Urinary bladder (tissue), 4 donors: ENCODE measurements at places on chromosomes 3 and 15. TPM values are rescaled to one million over a fixed set of nuclear protein-coding genes. Genes with fewer than 3 reads are reported as not detected.

DNA sequence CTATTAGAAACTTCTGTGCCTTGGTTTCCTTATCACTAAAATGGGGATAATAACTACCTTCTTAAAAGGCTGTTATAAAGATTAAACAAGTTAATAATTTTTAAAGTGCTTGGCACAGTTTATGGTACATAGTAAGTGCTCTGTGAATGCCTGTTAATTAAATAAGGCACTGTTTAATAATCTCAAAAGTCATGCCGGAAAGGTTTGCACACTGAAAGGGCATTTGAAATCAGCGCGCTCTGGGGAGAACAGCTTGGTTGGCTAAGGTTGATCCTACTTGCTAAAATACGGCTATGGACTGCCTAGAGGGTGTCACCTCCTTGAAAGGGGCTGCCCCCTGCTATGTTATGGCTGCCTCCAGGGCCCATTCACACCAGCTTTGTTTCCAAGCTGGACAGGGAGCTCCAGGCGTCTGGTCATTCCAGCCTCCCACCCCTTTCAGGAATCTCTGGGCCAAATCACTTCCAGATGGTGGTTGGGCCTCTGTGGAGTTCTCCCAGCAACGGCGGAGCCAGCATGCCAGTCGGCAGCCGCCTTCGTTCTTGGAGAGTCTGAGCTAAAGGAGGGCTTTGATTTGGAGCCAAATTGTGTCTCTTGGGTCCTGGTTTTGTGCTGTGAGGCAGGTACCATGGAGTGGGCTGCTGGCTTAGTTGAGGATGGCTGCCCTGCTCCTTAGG, 5.9 kb downstream of the FLNB start:
- no peak for DNase-seq

DNA sequence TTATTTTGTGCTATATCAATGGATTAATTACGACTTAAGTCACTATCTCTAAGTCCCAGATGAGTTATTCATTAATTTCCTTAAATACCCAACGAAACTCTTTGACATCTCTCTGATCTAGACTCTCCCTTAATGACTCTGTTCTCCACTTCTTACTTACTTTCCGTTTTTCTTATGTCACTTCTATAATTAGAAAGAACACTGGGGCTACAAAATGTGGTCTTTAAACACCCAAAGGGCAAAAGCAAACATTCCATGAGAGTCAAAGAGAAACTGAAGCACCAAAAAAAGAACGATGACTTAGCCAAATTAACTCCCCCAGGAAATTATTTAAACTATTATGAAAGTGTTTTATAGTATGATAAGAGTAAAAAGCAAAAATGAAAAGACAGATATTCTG, 166.4 kb upstream of the UBE2E2 start:
- DNase-seq: no peak

- no peak for DNase-seq
These were observed 32.1 kb upstream of the WDR72 start for GRCh38 chr15:53791581-53791980.

- no peak for DNase-seq
These were observed 15.6 kb downstream of the NBEAL2 start for GRCh38 chr3:46994801-46995731.

DNA sequence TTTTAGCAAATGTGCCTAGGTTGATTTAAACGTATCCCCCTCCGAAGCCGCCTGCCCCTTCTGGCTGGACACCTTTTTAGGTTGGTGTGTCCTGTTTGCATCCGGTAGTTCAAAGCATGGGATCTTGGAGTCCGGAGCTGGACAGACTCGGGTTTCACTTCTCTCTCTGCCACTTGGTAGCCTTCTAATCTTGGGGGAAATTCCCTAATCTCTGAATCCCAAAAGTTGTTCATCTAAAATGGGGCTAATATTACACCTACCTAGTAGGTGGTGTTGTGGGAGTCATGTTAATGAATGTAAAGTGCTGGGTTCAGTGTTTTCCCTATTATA, 760 bp downstream of the FANCI start:
- DNase-seq: no peak

DNA sequence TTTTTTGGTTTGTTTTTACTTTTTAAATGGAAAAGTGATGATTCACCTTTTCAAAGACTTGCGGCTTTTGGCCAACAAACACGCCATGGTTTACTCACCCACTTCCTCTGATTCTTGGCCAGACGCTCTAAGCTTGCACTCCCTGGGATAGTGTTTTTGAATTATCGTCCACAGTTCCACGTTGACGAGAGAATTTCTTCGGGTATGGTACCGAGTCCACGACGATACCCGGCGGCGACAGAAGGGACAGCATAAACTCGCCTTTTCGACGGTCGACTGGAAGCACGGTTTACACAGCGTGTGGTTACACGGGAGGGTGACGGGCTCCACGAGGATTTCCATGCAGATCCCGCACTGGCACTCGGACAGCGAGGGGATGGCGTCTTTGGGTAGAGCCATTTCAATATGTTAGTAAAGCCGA, 783 bp downstream of the RNF168 start:
- peak; percentile 29 for DNase-seq

GRCh38 chr3:45191924-45192417, 34.1 kb downstream of the TMEM158 start:
- DNase-seq: no peak

DNA sequence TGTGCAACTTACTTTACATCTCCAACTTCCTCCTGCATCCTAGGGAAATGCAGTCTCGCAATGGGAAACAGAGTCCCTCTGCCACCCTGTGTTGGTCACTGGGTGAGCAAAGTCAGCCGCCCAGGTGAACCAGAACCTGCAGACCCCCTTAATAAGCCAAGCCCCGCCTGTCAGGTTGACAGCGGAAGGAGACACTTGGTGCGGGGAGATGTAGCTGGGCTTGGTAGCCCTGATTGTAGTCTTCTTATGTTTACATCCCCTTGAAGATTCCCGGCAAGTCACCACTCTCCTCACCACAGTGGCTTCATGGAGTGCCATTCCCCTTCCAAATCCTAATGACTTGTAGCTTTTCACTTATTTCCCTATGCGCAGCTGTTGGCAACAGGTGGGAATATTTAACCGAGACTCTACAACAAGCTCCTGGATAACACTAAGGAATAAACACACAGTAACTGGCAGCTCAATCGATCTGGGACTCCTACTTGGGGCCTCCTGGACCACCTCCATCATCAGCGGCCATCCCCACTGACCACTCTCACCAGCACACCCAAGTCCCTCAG, 17.7 kb upstream of the CLSTN2 start:
- no peak for DNase-seq

DNA sequence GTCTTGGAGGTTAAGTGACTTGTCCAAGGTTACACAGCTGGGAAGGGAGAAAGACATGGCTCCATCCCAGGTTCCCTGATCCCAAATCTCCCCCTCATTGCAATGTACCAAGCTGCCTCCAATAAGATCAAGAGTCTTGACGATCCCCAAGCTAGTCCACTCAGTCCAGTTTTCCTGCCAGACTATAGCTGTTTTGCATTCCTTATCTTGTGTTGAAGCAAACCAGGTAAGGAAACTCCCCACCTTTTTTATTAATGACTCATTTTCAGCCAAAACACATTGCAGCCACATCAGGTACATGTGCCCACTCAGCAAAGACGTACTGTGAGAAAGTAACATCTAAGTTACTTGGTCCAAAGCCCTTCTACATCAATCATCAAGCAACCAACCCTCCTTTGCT, 41.9 kb downstream of the LIPC start:
- DNase-seq: no peak

DNA sequence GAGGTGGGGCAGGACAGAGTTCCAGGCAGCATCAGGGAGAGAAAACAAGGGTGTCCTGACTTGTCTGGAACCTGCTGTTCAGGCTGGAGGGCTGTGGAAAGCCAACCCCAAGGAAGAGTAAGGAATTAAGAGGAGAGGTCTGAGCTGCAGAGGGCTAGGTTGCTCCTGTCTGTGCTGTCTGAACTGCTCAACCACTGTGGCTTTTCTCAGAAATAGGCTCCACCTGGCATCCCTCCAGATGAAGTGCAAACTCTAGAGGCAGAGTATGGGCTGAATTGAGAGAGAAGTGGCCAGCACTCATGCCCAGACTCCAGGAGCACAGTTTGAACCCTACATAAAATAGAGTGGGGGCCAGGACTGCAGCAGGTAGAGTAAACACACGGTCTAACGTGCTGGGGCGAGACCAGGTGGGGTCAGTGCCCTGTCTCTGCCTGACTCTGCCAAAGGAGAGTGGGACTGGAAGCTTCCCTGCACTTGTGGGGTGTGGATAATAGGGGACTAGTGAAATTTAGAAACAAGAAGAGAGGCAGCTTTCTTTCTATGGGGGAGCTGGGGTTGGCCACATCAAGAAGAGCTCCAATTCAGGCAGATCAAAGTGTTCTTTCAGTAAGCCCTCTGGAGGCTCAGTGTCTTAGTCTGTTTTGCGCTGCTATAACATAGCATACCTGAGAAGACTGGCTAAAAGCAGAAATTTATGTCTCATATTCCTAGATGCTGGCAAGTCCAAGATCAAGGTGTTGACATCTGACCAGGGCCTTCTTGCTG, 28.0 kb upstream of the MNS1 start:
- no peak for DNase-seq

DNA sequence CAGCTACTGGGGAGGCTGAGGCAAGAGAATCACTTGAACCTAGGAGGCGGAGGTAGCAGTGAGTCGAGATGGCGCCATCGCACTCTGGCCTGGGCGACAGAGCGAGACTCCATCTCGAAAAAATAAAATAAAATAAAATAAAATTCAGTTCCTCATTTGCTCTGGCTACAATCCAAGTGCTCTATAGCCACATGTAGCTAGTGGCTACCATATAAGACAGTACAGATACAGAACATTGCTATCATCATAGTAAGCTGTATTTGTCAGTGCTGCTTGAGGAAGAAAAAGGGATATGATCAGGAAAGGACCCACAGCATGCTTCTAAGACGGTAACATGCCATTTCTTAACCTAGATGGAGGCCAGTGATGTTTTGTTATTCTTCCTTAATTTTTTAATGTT, 88.7 kb upstream of the CDAN1 start:
- no peak for DNase-seq

- peak; percentile 80 for DNase-seq
These were observed 147.5 kb downstream of the AKAP13 start for GRCh38 chr15:85527895-85528294.

DNA sequence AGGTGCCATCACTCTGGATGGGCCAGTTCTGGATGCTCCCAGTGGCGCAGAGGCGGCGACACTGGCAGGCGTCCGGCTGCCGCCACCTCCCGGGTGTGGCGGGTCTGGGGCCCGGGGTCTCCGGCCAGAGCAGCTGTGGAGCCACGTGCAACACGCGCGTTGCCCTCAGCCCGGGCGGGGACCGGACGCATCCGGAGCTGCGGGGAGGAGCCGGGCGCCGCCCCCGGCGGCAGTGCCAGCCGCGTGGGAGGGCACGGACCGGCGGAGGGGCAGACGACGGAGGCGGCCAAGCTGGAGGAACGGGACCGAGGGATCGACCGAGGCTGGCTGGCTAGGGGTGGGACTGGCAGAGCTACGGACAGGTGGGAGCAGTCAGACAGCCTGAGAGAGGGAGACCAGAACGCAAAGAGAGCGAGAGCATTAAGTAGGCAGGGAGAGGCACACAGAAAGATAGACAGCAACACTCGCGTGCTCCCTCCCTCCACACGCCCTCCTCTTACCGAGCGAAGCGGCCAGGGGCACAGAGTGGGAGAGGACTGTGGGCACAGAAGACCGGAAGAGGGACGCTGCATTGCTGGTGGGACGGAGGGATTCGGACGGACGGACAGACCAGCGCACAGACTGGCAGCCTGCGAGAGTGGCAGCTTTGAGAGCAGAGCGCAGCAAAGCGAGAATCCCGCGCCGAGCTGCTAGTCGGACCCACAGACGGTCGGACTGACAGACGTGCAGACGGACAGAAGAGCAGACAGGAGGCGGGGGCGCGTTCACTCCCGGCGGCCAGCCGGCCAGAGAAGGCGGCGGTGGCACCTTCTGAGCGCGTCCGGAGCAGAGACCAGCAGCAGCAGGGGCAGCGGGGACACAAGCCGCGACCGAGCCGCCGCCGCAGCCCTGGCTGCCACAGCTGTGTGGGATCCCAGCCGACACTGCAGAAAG, at the start of gene ARPP21:
ARPP21 (plus strand) TSS at position 272 of the 933 bp plus-strand sequence. CDS start 42,227 bp downstream, outside the sequence.
- DNase-seq: no peak

- DNase-seq: no peak
These were observed 245.6 kb upstream of the SATB1 start for GRCh38 chr3:18670759-18671158.

- DNase-seq: peak; percentile 53
These were observed 238.7 kb upstream of the P2RY1 start for GRCh38 chr3:152595975-152596821.

DNA sequence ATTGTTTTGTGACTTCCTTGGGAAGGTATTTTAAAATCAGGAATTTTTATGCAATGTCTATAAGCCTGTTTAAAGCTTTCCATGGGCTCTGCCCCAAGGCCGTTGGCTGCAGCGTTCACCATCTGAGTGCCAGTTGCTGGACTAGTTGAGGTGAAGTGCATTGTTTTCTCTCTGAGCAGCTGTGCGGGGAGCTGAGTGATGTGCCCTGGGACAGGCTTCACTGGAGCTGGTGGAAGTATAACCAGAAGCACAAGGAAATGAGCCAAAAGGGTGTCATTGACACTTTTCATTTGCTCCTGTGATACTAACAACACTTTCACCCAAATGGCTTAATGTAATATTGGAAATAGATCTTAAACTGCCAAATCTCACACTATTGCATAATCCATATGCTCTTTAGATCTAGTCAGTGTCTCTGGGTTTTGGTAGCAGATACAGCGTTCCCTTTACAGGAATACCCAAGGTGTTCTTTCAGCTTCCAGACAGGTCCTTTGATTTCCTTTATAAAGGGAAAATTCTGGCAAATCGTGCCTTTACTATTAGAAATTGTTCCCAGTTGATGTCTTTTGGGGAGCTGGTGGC, 29.2 kb downstream of the APH1B start:
- no peak for DNase-seq

GRCh38 chr3:46541835-46542234, 24.3 kb downstream of the LRRC2 start:
- no peak for DNase-seq

GRCh38 chr3:14649466-14649865, 2.1 kb upstream of the CCDC174 start:
- no peak for DNase-seq

Gene XIRP1
- 1.1 TPM for total RNA-seq

Gene RAB11A
- total RNA-seq: 187 TPM

Gene CCR9
- total RNA-seq: not detected

Gene PPP1R2
- 104 TPM for total RNA-seq

Gene CKMT1B
- total RNA-seq: 0.63 TPM

Gene PCOLCE2
- total RNA-seq: 58.4 TPM

Gene SMCO1
- total RNA-seq: not detected
